ENCODE measurements at places on chromosomes 1 and 21.

GRCh38 chr1:229224308-229224707, 46.6 kb upstream of the RAB4A start:
- no peak for DNase-seq

- DNase-seq, result peak; percentile 75
Observed at GRCh38 chr1:83693427-83694126, 305.4 kb downstream of the TTLL7 start.

DNA sequence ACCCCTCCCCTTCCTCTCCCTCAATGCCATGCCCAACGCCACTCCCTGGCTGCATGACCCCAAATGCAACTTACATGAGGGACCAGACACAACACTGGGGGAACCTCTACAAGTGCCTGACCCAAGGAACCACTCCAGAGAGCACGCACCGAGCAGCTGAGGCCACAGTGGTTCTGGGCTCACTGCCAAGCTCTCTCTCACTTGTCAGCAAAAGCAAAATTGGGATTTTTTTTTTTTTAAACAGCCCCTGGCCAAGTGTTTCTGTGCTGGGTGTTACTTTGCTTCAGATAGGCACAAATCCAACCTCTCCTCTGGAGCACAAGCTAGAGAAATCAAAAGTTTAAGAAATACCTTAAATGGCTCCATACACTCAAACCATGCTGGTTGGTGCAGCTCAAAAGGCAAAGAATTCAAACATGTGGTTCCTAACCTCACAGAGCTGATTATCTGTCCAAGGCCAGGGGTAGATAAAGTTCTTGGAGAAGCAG, 363.0 kb downstream of the SETD4 start:
- no peak for DNase-seq

GRCh38 chr1:180026556-180026955, 71.9 kb downstream of the CEP350 start:
- no peak for DNase-seq

GRCh38 chr1:225845571-225846259, 35.8 kb downstream of the EPHX1 start:
- peak; percentile 77 for DNase-seq

GRCh38 chr1:12275370-12275769, 45.5 kb downstream of the VPS13D start:
- DNase-seq, result peak; percentile 23

GRCh38 chr1:65525266-65526048, 105.0 kb downstream of the LEPR start:
- DNase-seq, result peak; percentile 41

DNA sequence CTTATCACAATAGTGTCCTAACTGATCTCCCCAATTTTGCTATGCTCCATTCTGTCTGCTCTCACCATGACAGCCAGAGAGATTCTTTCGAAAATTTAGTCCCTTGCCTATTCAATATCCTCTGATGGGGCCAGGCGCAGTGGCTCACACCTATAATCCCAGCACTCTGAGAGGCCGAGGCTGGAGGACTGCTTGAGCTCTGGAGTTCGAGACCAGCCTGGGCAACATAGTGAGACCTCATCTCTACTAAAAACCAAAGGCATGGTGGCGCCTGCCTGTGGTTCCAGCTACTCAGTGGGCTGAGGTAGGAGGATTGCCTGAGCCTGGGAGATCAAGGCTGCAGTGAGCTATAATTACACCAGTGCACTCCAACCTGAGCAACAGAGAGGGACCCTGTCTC, 16.1 kb upstream of the PDZK1IP1 start:
- DNase-seq, result no peak

DNA sequence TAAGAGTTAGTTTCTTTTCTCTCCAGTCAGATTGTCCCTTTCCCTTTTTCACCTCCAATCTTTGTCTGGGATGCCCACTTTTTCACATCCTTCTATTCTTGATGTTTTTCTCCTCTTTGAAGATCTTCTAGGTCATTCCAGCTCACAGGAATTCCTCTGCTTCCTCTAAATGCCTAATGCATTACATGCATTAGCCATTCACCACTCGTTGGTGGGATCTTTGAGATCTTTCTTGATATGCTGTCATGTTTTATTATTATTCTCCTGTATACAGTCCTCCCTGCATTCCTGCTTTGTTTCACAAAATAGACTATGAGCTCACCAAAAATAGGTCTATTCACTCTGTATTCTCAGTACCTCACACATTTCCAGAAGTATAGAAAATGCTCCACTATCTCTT, 129.0 kb downstream of the LYPLAL1 start:
- DNase-seq, result no peak

DNA sequence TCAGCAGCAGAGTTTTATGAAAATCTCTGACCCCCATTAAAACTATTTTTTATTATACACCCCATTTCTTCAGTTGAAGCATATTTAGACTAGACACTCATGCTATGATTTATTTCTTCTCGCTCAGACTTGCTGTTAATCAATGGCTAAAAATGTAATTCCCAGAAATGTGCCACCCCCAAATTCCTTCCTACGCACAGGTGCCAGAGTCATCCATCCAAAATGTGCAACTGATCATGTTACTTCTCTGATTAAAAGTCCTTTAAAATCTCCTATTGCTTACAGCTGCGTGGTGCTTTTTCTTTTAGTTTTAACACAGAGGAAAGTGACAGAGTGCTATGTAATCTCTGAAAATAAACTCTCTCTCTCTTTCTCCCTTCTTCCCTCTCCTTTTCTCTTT, 954.4 kb downstream of the NCAM2 start:
- no peak for DNase-seq

DNA sequence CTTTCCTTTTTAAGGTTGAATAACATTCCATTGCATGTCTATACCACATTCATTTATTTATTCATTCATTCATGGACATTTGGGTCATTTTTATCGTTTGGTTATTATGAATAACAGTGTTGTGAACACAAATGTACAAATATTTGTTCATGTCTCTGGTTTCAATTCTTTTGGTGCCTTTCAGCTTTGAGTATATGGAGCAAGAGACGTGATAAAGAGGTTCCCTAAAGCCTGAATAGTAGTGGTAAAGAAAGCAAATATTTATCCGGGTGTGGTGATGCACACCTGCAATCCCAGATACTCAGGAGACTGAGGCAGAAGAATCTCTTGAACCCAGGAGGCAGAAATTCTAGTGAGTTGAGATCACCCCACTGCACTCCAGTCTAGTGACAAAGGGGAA, 5.3 kb upstream of the RLF start:
- DNase-seq, result no peak

GRCh38 chr1:221892301-221892830, 150.5 kb upstream of the DUSP10 start:
- DNase-seq, result no peak
